Fibroblast of lung (primary cell): ENCODE measurements at places on chromosomes 6 and 20. TPM values are rescaled to one million over a fixed set of nuclear protein-coding genes. Genes with fewer than 3 reads are reported as not detected.

- peak; percentile 32 for DNase-seq
These were observed at the start of gene LAMP5 for GRCh38 chr20:9514461-9515213. TSS of gene LAMP5 (plus strand) at chr20:9514590. CDS start at chr20:9514853, 263 bp downstream.

DNA sequence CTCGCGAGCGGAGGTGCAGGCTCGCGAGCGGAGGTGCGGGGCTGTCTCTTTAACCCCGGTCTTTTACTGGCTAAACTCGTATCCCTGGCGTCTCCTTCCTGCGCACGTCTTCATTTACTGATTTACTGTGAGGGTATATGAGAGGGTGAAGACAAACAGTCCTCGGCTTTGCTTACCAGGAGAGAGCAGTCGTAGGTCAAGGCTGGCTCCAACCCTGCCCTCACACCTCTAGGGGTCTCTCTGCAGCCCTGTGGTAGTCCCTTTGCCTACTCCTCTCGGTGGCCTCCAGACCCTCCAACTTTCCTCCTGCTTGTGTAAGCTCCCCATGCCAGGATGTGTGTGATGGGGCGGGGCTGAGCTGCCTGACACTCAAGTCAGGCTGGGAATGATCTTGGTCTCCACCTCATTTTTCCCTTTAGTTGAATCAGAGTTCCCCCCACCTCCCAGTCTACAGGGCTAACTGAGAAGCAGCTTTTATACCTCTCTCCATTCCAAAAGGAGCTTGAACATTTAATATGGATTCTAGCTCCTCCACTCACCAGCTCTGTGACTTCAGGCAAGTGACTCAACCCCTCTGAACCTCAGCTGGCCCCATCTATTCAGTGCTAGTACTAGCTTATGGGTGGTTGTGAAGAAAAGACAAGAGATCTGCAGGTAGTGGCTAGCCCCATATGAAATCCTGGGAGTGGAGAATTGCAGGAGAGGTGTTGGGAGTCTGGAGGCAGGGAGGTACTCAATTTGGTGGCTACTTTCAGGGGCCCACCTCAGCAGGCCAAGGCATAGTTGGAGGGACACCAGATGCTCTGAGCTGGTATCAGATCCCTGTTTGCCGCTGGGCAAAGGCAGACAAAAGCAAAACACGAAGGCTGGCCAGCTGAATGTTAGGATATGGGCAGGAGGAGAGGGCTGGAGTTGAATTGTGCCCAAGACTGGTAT lies 902 bp downstream of the SLC29A1 start:
- DNase-seq: no peak

DNA sequence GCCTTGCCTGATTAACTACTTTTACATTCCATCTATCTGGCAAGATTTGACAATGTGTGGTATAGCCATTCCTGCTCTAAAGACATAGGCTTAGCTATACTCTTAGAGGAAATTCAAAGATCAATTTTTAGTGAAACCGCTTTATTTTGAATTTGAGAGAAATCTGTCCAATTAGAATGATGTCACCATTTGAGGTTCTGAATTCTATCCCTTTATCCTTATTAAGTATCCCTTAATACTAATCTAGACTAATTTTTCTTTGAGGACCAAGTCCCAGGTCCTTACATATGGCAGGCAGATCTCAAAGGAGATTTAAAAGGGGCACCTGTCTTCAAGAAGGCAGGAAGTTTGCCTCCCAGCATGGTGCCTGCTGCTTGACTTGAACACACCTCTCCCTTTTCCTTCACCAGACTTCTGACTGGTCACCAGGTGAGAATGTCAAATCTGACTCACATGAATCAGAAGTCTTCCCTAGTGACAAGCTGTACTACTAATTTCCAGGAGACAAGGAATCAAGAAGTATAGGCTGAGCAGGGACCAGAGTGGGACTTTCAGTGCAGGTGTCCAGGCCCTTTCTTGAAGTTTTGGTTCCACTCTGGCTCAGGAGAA lies 15.0 kb upstream of the MRAP2 start:
- no peak for DNase-seq

DNA sequence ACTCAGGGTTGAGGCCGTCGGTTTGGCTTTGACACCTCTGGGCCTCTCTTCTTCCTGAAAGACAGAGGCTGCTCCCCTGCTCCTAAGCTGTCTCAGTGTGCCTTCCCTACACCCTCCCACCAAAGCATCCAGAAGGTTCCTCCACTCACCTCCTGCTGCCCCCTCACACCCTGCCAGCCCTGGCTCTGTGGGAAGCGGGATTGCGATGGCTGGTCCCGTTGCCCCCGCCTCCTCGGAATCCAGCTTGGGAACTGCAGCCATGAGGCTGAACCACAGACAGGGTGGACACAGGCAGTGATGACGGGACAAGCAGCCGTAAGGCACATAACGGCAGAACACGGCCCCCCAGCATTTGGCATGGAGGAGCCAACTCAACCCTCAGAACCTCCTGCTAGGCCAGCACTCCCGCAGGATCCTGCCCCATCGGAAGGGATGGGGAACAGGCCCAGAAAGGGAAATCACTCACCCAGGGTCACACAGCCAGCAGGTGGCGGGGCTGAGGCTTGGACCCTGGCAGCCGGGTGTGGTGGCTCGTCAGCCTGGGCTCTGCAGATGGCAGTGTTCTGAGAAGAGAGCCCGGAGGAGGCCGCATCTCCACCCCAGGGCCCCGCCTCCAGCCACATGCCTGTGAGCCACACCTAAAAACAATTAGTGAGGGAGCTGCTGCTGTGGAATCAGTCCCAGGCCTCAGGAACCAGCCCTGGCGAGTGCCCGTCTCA lies 139.6 kb downstream of the PHACTR3 start:
- DNase-seq: no peak

F13A1 gene
- under 0.01 TPM in 1 of 2 replicates, not detected in the other for total RNA-seq

SLC22A16 gene
- under 0.01 TPM in 1 of 2 replicates, not detected in the other for total RNA-seq

- no peak for DNase-seq
These were observed 59.3 kb upstream of the CARMIL1 start for GRCh38 chr6:25219917-25220278.

CALHM6 gene
- 0.33 and 1.0 TPM in 2 replicates for total RNA-seq

CST2 gene
- not detected in 2 replicates for total RNA-seq
